ENCODE measurements at places on chromosomes 5 and 9.

- no peak overlapping the region for H3K4me3 ChIP-seq
- DNase-seq: no peak
- H3K4me1 ChIP-seq: no peaks in the 10 kb centered on the region
- H3K27ac ChIP-seq: no peak overlapping the region
- H3K36me3 ChIP-seq: no peaks in the 10 kb centered on the region
- H3K27me3 ChIP-seq: no peaks in the 10 kb centered on the region
Observed at GRCh38 chr5:9380109-9380508, 165.8 kb downstream of the SEMA5A start.

GRCh38 chr5:32522429-32523143 lies 62.8 kb upstream of the SUB1 start:
- H3K4me1 ChIP-seq: peaks cover 19% of the 10 kb centered on the region
- H3K27me3 ChIP-seq: peaks cover 7% of the 10 kb centered on the region
- H3K27ac ChIP-seq: no peak overlapping the region

- peaks cover 3% of the 10 kb centered on the region for H3K36me3 ChIP-seq
- no peak overlapping the region for H3K27ac ChIP-seq
- H3K4me3 ChIP-seq: no peak overlapping the region
- no peak for DNase-seq
Observed at GRCh38 chr5:180034564-180034963, 37.0 kb downstream of the RNF130 start.

GRCh38 chr5:58172946-58173345 lies 286.9 kb downstream of the PLK2 start:
- DNase-seq: no peak
- no peaks in the 10 kb centered on the region for H3K4me1 ChIP-seq
- no peak overlapping the region for H3K4me3 ChIP-seq
- no peaks in the 10 kb centered on the region for H3K36me3 ChIP-seq
- no peak overlapping the region for H3K27ac ChIP-seq

DNA sequence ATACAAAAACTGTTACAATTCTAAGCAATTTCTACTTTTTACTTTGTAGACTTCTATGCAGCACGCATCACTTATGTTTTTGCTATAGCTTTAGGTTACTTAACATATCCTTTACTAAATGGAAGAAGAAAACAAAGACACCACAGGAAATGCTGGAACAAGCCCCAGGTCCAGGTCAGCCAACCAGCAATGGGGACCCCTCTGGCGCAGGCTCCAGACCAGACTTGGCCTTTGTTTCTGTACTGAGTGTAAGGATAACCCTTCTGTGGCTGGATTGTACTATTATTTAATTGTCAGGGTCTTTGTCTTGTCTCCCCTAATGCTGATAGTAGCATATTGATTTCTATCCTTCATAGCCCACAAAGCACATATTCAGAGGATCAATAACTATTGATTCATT lies 4.2 kb downstream of the SEMA4D start:
- no peak for DNase-seq
- H3K27me3 ChIP-seq: no peaks in the 10 kb centered on the region
- H3K4me1 ChIP-seq: peaks cover 80% of the 10 kb centered on the region
- H3K4me3 ChIP-seq: peak overlapping the region; percentile 99
- peaks cover 64% of the 10 kb centered on the region for H3K36me3 ChIP-seq

GRCh38 chr9:84170521-84171141 lies 169.9 kb downstream of the SLC28A3 start:
- H3K36me3 ChIP-seq: no peaks in the 10 kb centered on the region
- no peak overlapping the region for H3K4me3 ChIP-seq
- H3K27me3 ChIP-seq: no peaks in the 10 kb centered on the region
- DNase-seq: no peak
- H3K27ac ChIP-seq: no peak overlapping the region

- H3K4me1 ChIP-seq: no peaks in the 10 kb centered on the region
- no peaks in the 10 kb centered on the region for H3K27me3 ChIP-seq
- DNase-seq: no peak
Observed at GRCh38 chr5:180389252-180390101, 36.3 kb upstream of the GFPT2 start.

DNA sequence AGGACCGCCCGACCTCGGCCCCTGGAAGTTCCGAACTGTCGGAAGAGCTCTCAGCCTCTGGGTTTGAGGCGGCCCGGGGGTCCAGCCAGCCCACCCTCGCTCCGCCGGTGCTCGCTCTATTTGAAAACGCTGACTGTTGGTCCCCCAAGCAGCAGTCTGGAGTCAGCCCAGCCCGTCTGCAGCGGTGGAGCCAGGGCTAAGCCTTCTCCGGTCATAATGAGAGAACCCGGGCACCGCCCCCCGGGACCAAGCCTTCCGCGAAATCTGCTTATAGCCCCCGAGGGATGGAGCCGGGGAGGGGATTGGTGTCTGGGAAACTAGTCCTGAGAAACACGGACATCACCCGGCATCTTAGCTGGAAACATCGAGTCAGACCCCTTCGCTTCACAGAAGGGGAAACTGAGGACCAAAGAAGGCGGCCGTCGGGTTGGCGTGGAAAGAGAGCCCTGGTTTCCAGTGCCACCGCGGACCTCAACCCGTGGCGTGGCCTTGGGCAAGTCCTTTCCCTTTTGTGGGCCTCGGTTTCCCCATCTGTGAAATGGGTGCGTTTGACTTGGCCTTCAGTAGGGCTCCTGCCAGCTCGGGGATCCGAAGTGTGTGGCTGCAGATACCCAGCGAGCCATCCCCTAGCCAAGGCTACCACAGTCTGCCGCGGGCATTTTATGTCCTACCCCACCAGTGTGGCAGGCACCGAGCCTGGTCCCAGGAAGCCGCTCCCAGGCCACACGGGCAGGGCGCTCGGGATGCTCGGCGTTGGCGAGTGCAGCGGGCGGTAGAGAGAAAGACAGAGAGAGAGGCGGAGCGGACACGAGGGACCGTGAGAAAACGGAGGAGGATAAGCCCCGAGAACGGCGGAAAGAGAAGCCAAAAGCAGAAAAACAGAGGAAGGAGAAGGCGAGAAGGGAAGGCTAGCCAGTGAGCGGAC lies 857 bp downstream of the ADAM19 start:
- peaks cover 68% of the 10 kb centered on the region for H3K4me1 ChIP-seq
- H3K4me3 ChIP-seq: peak overlapping the region; percentile 87
- peaks cover 44% of the 10 kb centered on the region for H3K36me3 ChIP-seq
